Stimulated activated CD8-positive, alpha-beta memory T cell treated with anti-CD3 and anti-CD28 coated beads, Interleukin-7, amount 100 ng/mL, for 48 hours (primary cell): ENCODE measurements at places on chromosomes 7 and 10.

DNA sequence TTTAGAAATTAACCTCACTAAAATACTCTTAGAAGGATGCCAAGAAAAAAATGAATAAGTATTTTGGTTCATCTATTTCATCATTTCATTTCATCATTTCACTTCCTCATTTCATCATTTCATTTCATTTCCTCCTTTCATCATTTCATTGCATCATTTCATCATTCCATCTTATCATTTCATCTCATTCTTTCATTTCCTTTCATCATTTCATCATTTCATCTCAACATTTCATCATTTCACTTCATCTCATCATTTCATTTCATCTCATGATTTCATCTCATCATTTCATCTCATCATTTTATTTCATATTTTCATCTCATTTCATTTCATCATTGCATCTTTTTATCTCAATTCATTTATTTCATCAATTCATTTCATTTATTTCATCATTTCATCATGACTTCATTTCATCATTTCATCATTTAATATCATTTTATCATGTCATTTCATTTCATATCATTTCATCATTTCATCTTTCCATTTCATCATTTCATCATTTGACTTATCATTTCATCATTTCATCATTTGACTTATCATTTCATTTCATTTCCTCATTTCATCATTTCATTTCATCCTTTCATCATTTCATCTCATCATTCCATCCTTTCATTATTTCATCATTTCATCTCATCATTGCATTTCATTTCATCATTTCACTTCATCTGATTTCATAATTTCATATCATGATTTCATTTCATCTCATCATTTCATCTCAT, 129.9 kb downstream of the ZNF92 start:
- DNase-seq = no peak

DNA sequence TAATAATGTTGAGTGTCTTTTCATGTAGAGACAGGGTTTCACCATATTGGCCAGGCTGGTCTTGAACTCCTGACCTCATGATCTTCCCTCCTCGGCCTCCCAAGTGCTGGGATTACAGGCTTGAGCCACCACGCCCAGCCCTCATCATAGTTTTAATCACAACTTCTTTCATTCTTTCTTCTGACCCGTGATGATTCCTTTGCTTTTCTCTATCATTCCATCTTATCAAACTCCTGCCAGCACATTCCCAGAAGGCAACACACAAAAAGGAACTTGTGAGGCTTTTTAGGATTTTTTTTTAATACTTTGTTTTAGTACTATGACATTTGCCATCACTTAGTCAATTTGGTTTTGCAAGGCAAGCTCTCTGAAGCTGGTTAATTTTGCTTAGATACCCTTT, 77.5 kb upstream of the MEOX2 start:
- no peak for DNase-seq

- no peak for DNase-seq
These were observed 17.6 kb upstream of the C10orf105 start for GRCh38 chr10:71737001-71737833.

GRCh38 chr10:2659660-2660209, 407.6 kb upstream of the PFKP start:
- DNase-seq = no peak

- DNase-seq = no peak
These were observed 55.9 kb downstream of the DLD start for GRCh38 chr7:107946881-107947280.

GRCh38 chr10:8338177-8338766, 283.8 kb downstream of the GATA3 start:
- DNase-seq = no peak

DNA sequence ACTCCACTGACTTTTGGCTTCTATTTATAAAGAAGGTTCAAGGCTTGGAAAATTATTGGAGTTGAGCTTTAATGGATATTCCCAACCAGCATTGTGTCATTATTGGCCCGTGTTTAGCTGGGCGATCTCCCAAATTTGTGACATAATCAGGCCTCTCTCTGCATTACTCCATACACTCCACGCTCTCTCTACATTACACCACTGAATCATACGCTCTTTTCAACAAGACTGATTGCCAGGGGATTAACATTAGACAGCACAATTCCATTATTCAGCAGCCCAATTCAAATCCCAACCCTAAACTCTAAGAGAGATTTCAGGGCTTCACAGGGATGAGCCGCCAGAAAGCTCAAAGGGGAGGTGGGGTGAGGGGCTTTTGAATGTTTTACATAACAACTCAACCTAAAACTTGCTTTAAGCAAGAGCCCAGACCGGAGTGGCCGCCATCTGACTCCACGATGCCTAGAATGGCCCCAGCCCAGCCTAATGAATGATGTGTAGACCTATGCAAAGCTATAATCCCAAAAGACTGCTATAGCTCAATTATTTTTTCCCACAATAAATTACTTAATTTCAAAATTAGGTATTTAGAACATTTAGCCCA, 61.8 kb downstream of the FGFR2 start:
- no peak for DNase-seq

- no peak for DNase-seq
These were observed 71.7 kb downstream of the SH3PXD2A start for GRCh38 chr10:103783681-103784080.

GRCh38 chr7:22182149-22182548, 174.8 kb downstream of the RAPGEF5 start:
- DNase-seq = no peak

DNA sequence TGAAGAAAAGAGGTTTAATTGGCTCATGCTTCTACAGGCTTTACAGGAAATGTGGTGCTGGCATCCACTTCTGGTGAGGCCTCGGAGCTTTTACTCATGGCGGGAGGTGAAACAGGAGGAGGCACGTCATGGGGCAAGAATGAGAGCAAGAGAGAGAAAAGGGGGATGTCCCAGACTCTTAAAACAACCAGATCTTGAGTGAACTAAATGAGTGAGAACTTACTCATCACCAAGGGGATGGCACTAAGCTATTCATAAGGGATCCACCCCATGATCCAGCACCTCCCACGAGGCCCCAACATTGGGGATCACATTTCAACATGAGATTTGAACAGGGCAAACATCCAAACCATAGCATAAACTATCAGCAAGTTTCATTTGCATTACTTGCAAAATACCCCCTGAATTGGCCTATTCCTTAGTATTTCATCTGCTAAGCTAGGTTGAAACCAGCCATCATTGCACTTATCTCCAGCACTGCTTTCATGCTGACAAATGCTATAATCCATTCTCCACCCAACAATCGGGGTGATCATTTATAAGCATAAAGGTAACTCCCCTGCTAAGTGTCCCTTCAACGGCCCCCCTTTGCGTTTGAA, 179.0 kb downstream of the NOC3L start:
- peak; percentile 3 for DNase-seq

GRCh38 chr10:90930070-90930837, 9.4 kb upstream of the ANKRD1 start:
- DNase-seq = no peak

GRCh38 chr10:2955064-2955463, 112.3 kb upstream of the PFKP start:
- DNase-seq = no peak

DNA sequence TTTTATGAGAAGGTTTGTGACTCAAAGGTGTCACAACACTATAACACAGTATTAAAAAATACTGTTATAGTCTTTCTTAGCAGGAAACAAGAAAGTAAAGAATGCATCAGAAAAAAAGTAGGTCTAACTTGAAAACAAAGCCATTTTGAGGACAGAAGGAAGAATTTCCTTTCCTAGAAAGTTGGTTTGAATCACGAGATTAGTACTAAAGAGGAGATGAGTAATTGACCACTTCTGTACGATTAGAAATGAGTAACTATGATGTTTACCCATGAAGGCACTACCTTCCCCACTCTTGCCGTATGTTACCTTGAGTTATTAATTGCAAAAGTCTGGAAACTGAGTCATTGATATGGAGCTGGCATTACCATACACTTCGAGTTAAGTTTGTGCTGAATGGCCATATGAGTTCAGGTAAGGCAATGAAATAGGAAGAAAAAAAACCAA, 65.2 kb downstream of the FAM185A start:
- no peak for DNase-seq

GRCh38 chr7:42128703-42129102, 108.3 kb downstream of the GLI3 start:
- DNase-seq = no peak

- DNase-seq = no peak
These were observed 28.2 kb upstream of the C10orf53 start for GRCh38 chr10:49651039-49651835.

DNA sequence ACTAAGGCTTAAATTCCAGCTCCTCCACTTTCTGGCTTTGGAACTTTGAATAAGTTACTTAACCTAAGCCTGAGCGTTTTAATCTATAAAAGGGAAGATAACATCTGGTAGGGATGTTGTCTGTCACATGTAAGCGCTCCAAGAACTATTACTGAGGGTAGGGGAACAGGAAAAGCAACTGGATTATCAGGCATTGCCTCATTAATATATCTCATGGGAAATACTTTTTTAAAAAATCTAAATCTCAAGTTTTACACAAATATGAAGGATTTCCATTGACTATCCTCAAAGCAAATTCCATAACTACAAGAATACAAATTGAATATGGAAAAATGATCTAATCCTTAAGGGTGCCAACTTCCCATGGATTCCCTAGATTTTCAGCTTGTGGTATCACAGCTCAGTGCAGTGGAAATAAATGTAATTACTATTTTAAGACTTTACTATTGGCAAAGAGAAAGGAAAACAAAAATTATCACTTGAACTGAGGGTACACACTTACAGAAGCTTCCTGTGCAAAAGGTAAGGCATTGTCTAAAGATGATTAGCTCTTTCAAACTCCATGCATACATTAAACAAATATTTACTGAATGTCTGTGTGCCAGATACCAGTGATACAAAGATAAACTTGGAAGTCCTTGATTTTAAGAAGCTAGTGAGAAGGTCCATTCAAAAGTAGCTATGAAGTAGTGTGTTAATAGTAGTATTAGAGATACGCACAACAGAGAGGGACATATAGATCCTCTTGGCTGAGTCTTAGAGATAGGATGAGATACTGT, 38.4 kb downstream of the NT5C2 start:
- no peak for DNase-seq

DNA sequence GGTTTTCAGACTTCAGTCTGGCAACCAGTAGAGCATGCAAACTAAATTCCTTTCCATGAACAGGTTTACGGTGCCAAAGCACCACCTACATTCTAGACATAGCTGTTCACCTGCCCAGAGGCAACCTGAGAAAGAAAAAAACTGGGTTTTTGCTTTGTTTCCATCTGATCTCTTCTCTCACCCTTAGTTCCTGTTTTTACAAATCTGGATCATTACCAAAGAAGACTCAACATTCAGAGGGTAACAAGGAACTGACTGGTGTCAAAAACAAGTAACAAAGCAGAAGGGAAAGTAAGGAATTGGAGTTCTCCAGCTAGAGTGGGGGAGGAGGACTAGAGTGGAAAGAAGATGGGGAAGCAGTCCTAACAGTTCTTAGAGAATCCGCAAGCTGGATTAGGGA, 36.4 kb downstream of the CPVL start:
- DNase-seq = no peak

- no peak for DNase-seq
These were observed 83.0 kb upstream of the ADRB1 start for GRCh38 chr10:113960617-113961181.

DNA sequence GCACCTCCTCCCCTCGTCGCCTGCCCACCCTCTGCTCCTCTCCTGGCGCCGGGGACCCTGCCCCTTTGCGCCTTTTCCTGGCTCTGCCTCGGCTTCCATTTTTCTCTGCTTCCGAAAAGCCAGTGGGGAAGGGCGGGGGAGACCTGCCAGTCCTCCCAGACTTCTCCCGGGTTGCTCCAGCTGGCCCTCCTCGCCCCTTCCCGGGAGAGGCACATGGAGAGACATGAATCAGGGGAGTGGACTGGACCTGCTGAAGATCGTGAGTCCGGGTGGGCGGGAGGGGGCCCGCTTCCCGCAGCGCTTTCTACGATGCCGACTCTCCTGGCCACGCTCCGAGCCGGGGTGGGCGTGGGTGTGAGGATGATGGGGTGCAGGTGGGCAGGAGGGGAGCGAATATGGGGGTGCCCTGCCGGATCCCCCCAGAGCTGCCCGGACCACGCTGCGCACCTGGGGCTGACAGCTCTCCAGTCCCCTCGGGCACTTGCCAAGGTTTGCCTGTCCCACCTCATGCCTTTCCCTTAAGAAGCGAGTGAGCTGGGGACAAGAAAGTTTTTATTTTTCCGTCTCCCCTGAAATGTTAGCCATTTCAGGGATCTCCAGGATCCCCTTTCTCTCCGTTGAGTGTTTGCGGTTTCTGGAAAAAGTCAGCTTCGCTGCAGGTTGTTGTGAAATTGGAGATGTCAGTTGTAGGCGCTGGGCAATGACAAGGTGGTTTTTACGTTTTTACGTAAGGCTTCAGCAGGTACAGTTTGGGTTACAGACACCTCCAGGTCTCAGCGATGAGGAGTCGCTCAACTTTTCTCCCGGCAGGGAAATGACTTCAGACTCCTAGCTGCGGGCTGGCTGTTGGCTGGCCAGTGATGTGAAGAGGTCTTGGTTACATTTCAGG, 977 bp downstream of the CACNB2 start:
- DNase-seq = no peak

DNA sequence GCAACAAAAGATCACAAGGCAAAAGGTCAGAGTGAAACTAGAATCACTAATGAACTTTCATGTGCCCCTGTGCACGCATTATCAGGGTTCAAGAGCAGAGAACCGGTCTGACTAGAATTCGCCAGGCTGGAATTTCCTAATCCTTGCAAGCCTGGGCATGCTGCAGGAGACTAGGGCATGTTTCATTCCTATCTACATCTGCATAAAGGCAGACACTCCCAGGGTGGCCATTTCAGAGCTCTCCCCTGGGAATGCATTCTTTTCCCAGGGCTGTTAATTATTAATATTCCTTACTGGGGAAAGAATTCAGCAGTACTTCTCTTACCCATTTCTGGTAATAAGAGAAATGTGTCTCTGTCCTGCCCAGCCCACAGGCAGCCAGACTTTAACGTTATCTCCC, 90.5 kb downstream of the CDC14C start:
- DNase-seq = no peak

DNA sequence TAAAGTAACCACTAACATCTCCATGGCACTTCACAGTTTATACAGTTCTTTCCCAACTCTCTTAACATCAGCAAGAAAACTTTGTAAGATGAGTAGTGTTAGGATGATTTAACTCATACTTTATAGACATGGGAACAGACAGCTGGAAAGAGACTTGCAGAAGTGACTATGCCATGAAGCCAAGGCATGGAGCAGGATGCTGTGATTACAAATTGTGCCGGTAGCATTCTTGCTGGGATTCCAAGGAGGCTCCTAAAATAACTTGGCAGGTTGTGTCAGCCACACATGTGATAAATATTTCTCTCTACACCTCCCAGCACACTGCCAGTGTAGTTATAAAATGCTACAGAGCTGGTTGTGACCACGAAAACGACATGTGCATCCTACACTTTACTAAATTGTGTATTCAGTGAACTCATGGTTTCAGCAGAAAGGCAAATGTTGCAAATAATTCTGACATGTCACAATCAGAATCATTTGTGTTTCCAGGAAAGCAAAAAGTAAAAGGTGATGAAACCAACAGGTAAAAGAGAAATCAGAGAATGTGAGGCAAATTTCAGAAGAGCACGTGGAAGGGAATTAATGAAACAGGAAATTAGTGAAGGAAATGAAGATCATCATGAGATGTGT, 5.6 kb upstream of the CYP3A4 start:
- no peak for DNase-seq
